SW480 (cell line): ENCODE measurements at places on chromosomes 3 and 15.

GRCh38 chr15:91348752-91349500 lies 248.9 kb downstream of the SV2B start:
- peak; percentile 19 for DNase-seq

DNA sequence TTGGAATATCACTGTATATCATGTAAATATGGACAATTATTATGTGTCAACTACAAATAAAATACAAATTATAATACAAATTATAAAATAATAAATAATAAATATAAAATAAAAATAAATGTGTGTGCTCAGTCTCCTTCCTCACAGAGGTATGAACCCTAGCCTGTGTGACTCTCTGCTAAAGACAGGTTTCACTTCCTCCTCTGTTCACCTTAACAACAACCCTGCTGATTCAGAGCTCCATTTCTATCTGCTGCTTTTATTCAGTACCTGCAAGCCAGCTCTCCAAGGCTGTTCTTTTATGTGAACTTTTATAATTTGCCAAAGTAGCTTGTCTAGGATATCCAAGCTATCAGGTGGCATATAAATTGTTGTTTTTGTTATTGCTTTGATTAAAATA lies 610.7 kb upstream of the GRM7 start:
- DNase-seq: no peak

DNA sequence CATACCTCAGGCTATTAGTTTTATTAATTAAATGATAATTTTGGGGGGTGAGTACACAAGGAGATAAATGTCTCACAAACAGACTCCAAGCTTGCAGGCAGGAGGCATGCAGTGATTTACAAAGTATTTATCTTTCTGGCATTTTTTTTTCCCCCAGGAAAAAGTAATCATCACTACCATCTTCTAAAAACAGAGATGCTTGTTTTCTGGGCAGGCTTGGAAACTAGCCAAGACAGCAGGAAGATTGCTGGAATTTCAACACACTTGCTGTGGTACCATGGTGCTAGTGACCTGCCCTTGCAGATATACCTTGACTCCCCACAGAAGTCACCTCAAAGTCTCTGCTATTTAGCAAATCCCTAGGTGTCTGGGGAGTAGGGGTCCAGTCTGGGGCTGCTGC lies 732.8 kb upstream of the CFAP20DC start:
- DNase-seq: no peak

- DNase-seq: no peak
These were observed 36.7 kb upstream of the ZNF774 start for GRCh38 chr15:90315278-90315982.

- DNase-seq: no peak
These were observed 204.9 kb upstream of the CGNL1 start for GRCh38 chr15:57171426-57171825.

GRCh38 chr3:108031895-108032294 lies 58.9 kb downstream of the CD47 start:
- no peak for DNase-seq

GRCh38 chr3:69787436-69788168 lies 48.3 kb downstream of the MITF start:
- peak; percentile 68 for DNase-seq

DNA sequence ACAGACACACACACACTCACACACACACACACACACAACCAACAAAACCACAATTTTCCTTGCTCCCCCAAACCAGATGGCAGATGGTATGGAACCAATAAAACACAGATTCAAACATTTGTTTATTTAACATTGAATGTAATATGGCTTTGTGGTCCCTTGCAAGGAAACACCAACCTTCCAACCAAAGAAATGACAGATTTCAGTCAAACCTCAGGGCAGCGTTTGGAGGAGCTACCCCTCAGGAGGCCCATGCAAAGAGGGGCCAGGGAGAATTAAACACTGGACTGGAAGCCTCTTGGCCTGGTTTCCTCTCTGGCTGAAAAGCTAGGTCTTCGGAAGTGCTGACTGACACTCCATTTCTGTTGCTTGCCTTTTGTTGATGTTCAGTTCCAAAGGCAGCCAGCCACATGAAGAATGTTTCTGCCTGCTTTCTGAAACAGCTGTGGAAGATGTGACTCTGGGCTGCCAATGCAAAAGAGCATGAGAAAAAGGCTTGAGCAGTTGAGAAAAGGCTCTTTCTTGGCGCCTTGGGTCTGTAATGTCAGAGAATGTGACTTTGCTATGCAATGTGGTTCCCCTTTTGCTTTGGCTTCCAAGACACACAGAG lies 296.1 kb downstream of the RPLP1 start:
- no peak for DNase-seq

GRCh38 chr3:114863848-114864247 lies 283.2 kb downstream of the ZBTB20 start:
- DNase-seq: no peak

DNA sequence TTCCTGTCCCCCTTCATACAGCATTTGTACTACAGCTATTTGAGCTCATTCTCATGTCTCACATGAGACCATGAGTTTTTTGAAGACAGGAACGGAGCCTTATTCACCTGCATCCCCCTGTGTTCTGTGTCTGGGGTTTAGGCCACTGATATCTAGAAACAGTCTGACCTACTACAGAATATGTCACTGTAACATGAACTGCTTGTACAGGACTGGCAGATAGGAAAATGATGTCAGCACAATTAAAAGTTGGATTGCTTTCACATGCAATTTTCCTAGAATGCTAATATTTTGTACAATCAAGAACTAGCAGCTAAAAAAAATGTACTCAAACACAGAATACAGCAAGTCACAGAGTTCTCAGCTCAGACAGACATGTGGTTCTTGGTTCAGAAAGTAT lies 90.8 kb upstream of the FGF12 start:
- no peak for DNase-seq

GRCh38 chr3:23162934-23163333 lies 40.2 kb upstream of the UBE2E2 start:
- no peak for DNase-seq

DNA sequence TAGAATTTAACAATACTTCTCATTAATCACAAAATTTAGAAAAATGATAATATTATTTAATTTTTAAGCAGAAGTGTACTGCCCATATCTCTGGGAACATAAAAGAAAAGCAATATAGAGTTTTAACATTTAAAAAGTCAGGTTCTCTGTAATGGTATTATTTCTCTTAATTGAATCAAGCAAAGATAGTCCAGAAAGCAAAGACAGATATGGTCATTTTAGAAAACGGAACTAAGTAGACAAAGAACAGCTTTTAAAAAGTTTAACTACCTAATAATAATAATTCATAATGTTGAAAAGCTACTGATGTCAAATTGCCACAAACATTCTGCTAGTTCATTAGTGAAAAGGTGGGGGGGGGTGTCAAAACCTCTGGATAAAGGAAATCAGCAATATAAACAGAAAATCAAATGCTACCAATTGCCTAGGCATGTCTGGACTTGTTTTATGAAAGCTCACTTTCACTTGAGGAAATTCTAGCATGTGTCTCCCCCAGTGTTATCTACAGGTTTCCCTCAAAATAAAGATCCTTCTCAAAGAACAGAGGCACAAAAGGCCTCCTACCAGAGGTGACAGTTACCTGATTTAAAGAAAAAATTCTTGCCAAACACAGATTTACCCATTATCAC lies 1.7 kb downstream of the ZMAT3 start:
- no peak for DNase-seq

- no peak for DNase-seq
These were observed 196.5 kb downstream of the UBE3A start for GRCh38 chr15:25242166-25242879.

DNA sequence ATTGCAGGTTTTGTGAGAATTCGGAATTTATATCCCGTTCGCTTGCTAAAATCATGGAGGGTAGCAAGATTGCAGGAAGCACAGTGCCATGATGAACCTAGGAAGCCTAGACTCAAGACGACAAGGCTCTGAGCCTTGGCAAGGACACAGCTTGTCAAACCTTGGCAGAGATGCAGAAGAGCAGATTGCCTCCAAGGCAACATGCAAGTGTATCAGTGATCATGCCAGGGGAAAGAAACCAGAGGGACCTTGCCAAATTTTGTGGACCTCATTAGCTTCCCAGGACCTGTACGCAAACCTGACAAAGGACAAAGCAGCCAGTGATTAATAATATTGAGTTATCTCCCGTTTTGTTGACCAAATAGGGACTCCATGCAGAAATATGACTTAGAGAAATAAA lies 159.7 kb downstream of the GOLIM4 start:
- DNase-seq: no peak

DNA sequence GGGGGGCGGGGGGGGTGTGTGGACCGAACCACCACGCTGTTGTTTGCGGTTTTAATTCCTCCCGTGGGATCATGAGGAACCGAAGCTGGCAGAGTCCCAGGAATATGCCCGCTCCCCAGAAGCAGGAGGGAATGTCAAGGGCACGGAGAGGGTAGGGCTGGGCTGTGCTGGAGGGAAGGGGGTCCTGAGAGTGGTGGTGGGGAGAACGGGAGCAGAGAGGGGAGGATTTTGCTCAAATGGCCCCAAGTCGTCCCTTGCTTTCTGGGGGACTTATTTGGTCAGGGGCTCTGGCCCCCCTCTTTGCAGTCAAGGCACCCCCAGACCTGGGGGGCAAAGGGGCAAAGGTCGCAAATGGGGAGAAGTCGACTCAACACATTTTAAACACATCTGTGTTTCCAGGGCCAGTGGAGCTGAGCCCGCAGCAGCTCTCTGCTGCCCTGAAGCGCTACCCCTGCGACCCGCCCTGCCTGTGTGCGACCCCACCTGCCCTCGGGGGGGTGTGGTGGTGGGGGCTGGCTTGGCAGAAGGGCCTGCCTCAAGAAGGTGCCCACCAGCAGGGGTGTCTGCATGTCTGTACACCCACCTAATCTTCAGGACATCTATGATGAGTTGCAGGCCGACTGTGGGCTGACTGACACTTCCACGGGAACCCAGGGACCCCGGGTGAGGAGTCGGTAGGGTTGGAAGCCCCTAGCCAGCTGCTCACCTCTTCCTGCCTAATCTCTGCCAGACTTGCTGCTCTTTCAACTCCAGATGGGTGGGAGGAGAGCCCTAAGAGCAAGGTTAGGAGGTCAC lies 602 bp upstream of the ATP2B2 start:
- no peak for DNase-seq

DNA sequence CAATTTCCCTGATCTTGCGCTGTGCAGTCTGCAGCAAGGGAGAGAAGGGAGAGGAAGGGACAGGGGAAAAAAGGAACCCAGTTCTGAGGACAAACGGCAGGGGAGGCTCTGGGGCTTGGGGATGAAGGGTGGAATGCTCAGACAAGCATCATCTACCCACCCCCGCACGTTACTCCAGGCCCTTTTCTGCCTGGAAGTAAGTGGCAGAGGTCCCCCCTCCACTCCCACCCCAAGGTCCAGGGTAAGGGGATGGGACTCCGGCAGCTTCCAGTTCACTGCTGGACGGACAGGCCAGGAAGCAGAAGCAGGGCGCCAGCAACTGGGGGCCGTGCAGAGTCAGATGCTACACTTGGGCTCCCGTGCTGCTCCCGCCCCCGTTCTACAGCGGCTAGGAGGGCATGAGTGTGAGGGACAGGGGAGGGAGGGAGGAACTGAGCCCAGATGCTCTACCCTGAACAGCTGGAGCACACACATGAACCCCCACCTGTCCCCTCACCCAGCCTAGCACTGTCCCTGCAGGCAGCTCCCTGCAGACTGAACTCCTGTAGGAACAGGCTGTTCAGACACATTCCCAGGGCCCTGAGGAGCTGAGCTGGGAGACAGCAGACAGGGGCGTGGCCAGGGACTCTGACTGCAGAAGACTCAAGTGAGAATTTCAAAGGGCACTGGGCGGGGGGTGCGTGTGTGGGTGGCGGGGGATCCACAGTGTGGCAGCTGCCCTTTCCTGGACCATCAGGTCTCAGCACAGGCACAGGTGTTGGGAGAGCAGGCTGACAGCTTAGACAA lies 59.7 kb downstream of the SENP2 start:
- no peak for DNase-seq

DNA sequence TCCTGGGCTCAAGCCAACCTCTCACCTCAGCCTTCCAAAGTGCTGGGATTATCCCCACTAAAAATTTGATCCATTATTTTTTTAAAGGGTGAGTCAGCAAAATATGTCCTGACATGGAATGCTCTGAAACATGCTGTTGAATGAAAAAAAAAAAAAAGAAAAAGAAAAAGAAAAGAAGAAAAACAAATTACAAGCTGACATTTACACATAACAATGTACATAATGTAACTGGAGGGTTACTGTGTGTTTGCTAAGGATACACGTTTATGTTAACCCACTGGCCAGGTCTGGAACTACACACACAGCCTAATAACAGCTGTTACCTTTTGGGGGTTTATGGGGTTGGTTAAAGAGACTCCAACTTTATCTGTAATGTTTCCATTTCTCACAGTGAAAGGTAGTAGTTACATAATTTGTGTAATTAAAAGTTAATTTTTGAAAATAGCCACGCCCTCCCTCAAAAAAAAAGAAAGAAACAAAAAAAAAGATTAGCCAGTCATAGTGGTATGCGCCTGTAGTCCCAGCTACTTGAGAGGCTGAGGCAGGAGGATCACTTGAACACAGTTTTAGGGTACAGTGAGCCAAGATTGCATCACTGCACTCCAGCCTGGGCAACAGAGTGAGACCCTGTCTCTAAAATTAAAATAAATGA lies 3.1 kb upstream of the MESP2 start:
- peak; percentile 33 for DNase-seq

- DNase-seq: no peak
These were observed 2.1 kb downstream of the IDH2 start for GRCh38 chr15:90099868-90100831.

DNA sequence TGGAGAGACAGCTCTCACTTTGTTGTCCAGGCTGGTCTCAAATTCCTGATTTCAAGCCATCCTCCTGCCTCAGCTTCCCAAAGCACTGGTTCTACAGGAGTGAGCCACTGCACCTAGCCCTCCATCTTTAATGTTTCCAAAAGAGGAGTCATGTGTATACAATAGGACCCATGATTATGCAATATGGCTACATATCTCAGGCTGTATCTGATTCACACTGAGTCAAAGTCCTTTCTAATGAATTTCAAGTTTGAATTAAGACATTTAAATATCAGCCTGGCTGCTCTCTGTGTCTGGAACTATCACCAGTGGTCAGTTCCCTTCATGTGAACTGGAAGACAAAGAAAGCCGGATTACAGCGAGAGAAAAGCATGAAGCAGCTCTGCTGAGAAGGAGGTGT lies 90.5 kb downstream of the MINAR1 start:
- DNase-seq: no peak

GRCh38 chr3:28315711-28316110 lies 32.8 kb upstream of the ZCWPW2 start:
- DNase-seq: no peak

GRCh38 chr3:150737874-150738679 lies 24.9 kb downstream of the SIAH2 start:
- DNase-seq: peak; percentile 62
